ENCODE measurements at places on chromosomes 4 and X.

DNA sequence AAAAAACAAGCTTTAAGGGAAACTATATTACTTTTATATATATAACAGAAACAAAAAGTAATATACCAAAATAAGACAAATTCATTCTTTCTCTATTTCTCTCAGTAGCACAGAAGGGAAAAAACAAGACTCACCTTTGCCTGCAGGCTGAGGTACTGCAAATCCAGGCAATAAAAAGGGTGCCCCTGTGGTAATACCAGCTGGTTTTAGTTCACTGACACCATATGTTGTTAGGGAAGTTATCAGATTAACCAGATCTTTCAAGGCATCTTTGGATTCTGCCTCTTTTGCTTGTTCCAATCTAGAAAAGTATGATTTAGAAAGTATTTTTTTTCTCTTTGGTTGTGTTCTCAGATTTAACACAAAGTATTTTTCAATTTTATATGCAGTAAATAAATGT, 139.8 kb downstream of the WDFY3 start:
- no peak for DNase-seq

DNA sequence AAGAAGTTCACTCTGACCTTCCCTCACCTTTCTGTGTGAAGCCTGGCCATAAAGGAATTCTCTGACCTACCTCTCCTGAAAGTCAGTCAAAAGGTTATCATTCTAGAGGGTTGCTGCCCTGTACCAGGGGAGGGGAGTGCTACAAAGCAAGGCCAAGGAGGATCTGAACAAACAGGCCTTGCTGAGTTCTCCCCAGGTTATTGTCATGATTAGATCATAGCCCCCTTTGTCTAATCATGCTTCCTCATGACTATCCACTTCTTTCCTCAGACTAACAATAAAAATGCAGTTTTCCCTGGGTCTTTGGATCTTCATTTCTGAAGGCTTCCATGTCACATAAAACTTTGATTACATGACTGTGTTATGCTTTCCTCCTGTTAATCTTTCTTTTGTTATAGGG, 472.0 kb downstream of the IQCM start:
- no peak for DNase-seq

DNA sequence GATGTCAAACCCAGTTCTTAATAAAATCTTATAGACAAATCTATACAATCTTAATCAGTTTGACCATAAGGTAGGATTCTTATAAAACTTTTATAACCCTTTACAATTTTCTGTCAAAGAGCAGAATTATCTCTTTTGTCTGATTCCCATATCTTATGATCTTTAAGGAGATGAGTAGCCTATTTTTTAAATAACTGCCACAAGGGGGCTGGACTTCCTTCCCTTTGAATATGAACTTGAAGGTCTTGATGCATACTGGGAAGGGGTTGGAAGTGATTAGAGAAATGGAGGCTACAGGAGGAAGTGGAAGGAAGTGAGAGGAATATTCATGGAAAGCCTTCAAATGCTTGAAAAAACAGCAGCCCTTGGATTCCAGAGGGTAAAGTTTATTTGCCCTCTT, 111.1 kb downstream of the APOOL start:
- no peak for DNase-seq

DNA sequence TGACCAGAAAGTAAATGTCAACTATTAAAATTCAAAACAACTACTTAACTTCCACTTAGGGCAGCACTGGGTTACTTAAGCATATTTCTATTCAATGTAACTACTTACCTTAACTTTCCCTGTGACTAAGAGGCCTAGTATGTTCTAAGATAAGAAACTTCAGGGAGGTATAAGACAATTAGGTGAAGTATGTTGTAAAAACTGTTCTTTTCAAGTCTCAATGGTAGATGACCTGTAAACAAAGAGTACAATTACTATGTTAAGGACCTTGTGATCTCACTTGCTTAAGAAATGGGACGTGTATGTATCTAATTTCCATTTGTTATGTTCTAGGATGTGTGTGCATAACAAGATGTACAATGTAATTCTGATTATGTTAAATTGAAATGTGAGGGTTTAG, 960.5 kb downstream of the CCSER1 start:
- no peak for DNase-seq

DNA sequence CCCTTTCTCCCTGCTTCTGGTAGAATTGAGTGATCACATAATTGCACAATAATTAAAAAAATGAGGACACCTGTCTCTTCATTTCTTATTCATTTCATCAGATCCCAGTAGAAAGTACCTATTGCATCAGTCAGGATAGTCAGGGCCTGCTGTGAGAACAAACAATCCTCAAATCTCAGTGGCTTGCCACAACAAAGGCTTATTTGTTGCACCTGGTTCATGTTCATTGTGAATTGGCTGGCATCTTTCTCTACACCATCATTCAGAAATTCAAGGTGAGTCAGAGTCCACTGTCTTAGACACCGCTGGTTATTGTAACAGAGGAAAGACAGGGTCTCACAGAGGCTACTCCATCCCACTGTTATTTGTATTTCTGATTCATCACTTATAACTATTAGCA, 409.8 kb downstream of the STIM2 start:
- DNase-seq = no peak

DNA sequence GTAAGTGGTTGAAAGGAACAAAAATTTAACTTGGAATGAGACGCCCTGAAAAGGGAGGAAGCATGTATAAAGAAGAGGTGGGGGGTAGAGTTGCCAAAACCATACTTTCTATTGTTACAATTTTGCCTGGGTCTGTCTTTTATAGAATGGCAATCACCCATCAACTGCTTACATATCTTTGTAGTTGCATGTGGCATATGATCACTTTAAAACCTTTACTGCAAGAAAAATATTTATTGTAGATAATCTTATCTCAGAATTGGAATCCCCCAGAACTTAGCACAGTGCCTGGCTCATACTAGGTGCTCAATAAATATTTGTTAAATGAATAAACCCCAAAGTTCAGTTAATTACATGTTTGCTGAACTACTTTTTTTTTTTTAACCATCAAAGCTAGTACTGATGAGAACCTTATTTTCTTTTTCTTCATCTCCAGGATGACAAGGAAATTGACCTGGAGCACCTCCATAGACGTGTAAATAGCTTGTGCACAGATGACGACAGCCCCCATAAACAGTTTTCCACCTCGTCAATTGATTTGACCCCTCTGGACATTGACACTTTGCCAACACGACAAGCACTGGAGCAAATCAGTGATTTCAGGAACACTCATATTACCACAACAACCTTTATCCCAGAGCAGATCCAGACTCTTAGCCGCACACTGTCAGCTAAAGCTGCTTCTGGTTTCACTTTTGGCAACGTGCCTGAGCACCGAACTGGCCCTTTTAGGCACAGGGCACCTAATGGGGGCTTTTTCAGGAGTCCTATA, 56.7 kb upstream of the ATOH1 start:
- DNase-seq = no peak

GRCh38 chr4:122992641-122993040, 70.2 kb upstream of the NUDT6 start:
- DNase-seq = no peak

- DNase-seq = no peak
Observed at GRCh38 chr4:100838286-100838685, 320.5 kb upstream of the EMCN start.

DNA sequence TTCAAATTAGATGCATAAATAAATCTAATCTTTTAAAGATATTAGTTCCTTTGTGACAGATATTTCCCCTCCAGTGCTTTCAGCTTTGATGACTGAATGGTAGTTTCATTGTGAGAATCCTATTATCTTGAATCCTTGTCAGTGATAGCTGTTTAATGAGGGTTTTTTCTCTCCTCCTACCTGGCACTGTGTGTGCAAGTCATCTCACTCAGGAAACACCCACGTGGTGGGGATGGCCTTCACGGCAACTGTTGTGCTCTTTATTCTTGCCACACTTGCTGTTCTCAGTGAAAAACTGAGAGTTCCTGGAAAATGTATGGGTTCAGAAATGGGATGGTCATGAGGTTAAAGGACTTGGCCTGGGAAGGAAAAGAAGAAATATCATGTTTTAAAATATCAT, 129.9 kb downstream of the SPRY1 start:
- no peak for DNase-seq

GRCh38 chr4:19999276-19999675, 252.4 kb upstream of the SLIT2 start:
- no peak for DNase-seq

DNA sequence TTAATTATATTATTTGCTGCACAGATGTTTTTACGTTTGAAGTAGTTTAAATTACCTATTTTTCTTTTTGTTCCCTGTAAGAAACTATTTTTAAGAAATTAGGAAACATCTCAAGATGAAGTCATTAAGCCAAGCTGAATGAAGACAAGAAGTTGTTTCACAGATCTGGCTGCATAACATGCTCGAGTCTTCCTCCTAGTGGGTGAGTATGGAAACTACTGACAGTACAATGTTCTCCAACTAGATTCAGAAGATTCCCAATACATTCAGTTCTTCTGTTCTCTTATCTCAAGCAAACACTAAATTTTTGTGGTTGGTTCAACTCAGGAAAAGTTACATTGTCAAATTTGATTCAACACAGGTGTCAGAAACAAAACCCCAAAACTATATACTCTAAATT, 256.8 kb upstream of the VCX start:
- DNase-seq = no peak

GRCh38 chr4:32342054-32342453, 1621.9 kb downstream of the PCDH7 start:
- DNase-seq = no peak

GRCh38 chr4:70603856-70604255, 11.8 kb downstream of the AMBN start:
- no peak for DNase-seq

GRCh38 chr4:105714932-105715331, 6.3 kb downstream of the GSTCD start:
- DNase-seq = no peak

DNA sequence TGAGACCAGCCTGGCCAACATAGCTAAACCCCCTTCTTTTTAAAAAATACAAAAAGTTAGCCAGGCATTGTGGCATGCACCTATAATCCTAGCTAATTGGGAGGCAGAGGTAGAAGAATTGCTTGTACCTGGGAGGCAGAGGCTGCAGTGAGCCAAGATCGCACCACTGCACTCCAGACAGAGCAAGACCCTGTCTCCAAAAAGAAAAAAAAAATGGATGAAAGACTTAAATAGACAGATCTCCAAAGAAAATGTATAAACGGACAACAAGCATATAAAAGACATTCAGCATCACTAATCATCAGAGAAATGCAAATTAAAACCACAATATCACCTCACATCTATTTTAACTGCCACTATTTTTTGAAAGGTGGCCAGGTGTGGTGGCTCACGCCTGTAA, 6.6 kb upstream of the SAT1 start:
- no peak for DNase-seq

DNA sequence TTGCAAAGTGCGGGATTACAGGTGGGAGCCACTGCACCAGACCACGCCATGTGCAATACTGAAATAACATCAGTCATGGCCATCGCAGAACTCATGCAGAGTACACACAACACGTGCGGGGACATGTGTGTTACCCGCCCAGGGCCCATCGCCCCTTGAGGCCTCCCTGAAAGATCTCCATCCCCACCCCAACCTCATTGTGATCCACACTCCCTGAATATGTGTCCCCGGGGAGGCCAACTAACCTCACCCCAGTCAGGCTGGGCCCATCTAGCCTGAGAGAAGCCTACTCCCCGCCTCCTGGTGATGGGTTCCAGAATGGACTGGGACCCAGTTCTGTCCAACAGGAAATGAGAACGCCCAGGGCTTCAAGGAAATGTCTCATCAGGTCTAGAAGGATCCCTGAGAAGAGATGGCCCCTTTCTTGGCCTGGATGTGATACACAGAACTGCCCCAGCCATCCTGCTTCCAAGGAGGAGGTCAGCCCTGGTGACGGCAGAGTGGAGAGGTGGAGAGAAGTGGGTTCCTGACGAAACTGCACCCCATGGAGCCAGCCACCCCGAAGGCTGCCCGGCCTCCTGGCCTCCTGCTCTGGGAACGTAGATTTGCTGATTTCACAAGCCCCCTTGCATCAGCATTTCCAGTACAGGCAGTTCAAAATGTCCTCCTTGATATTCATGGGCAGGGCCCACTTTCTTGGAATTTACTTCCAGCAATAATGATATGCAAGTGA, 22.5 kb upstream of the CLDN24 start:
- no peak for DNase-seq

DNA sequence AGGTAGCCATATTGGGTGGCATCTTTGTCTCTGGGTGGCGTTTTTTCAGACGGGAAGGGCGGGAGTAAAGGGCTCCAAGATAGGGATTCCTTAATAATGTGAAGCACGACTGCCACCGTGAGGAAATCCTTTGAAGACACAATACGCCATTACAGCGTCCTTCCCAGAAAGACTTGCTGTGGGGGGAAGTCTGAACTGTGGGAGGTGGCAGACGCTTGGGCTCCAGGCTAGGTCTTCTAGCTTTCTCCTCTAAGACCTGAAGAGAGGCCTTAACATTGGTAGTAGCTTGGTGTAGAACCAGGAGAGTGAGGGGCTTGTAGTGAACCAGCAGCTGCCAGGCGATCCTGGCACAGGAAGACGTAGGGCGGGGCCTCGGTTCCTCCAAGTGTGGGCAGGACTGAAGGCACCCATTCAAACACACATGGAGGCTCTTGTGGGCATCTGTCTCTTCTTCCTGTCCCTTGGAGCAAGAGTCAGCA, 197.3 kb downstream of the OR13H1 start:
- DNase-seq = no peak

DNA sequence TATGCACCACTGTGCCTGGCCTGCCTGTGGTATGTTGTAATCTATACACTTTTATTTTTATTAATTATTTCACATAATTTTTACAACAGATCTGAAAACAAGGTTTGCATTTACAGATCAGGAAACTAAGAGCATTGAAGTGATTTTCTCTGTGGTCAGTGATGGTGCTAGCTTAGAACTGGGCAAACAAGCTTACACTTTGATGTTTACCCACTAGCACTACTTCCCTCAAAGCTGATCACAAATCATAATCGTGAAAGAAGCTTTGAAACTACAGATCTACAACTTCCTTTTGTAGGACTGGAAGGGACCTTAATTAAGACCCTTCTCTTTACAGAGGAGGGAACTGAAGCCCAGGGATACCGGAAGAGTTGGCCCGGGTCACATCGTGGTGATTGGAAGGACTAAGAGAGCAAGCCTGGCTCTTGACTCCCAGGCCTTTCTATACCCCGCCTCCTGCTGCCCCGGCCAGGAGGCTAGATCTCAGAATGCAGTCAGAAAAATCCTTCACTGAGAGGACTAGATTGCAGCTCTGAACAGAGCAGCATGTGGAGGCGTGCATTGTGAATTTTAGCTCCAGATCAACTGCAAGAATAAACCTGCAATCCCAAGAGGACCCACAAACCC, 93.7 kb upstream of the ZNF827 start:
- DNase-seq = no peak

GRCh38 chr4:123555233-123555806, 158.7 kb downstream of the SPRY1 start:
- DNase-seq = peak; percentile 9

DNA sequence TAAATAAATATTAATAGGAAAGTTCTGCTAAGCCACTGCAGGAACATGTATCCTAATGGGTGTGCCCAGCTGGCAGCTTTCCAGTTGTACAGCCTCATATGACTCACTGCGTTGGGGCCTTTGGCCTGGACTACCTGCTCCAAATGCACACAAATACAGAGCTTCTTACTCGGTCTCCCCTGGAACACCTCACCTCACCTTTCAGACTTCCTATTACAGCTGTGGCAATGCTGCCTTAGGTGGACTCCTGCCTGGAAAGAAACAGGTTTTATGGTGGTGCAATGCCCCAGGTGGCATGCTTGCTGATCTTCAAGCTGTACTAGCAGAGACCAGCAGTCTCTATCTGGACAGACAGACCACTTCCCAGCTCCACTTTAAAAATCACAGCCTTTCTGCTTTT, 85.7 kb upstream of the EXOC1L start:
- no peak for DNase-seq

Measured in anterior cingulate cortex (tissue), 58 donors.